GDM1 (cell line): ENCODE measurements at places on chromosomes 11 and 22.
A peak's percentile ranks its signal among the peaks of the same experiment; 100 is the strongest.

- no peak for DNase-seq
Measured at GRCh38 chr11:113248702-113249490, 65.5 kb upstream of the TTC12 start.

GRCh38 chr11:2547806-2548205 is 103.0 kb downstream of the KCNQ1 start:
- no peak for DNase-seq

DNA sequence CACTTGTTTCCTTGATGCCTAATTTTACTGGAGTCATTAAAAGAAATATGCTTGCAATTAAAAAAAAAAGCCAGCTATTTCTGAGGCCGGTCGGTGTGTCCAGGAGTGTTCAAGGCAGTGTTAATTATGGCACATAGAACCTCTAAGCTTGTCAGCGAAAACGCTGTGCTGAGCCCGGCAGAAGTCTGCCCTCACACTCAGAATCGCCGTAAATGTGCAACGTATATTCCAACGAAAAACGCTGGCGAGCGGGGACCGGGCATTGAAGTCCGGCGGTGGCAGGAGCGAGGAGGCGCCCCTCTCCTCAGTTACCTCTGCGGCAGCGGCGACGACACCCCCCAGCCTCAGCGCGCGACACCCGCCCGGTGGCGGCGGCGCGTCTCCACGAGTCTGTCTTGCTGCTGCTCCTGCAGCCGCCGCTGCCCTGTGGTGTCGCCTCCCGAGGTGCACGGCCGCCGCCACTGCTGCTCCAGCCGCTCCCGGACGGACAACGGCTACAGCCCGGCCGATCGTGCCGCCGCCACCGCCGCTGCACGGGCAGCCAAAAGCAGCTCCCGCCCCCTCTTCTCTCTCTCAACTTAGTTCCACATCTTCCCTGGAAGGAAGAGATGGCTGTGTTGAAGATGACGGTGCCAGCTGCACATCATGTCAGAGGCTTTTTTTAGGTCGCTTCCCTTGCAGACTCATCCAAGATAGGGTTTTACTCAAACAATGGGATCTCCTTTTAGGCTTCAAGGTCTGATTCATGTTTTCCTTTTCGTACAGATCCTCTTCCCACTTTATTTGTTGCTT is 56.0 kb downstream of the JAM3 start:
- DNase-seq = no peak

- no peak for DNase-seq
Measured at GRCh38 chr22:50716290-50717024, 21.5 kb upstream of the ACR start.

DNA sequence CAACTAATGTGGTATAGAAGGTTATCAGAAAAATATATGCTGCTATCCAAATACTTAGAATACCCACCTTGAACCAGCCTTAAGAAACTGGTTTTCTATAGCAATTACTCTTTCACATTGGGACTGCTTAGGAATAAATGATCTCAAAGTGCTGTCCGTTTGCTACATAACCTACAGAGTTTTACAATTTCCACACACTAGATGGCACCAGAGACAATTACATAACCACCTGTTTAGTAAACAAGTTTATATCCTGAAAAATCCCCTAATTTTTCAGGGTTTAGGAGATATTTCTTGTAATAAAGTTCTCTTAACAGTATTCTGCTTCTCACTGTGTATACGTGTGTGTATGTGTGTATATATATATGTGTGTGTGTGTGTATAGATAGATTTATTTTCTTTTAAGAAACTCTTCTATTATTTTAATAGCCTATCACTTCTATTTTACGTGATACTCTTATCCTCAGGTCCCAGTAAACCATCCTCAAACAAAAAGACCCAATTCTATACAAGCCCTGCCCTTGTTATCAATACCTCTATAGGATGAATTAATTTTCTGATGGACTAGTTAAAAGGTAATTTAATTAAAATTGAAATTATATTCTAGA is 6.7 kb upstream of the OR5I1 start:
- no peak for DNase-seq

DNA sequence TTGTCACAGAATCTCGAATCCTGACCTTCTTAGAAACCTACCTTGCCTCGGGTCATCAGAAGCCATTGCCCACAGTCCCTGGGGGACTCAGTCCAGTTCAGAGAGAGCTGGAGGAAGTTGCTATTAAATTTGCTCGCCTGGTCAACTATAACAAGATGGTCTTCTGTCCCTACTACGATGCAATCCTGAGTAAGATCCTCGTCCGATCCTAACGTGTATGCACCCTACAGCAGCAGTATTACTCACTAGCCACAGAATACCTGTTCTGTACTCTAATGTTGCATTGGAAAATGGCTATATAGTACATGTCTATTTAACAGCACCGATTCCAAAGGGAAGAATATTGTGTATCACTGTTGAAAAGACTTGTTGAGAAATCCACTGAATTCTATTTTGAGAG is 33.1 kb downstream of the TCP11L1 start:
- no peak for DNase-seq

DNA sequence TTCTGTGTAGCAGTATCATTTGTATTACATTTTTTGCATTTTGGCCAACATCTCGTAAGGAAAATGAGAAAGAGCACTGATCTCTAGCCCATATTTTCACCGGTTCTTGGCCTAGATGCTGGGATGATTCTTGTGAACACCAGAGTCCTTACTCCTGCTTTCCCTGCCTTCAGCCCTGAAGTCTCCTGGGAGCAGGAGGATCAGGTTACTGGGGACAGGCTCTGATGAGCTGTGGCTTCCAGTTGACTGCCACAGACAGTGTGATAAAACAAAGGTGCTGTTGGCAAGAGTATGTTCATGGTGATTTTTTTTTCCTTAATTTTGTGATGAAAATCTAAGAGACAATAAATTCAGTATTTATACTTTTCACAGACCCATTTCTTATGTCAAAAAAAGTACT is 34.2 kb upstream of the ADSL start:
- no peak for DNase-seq

DNA sequence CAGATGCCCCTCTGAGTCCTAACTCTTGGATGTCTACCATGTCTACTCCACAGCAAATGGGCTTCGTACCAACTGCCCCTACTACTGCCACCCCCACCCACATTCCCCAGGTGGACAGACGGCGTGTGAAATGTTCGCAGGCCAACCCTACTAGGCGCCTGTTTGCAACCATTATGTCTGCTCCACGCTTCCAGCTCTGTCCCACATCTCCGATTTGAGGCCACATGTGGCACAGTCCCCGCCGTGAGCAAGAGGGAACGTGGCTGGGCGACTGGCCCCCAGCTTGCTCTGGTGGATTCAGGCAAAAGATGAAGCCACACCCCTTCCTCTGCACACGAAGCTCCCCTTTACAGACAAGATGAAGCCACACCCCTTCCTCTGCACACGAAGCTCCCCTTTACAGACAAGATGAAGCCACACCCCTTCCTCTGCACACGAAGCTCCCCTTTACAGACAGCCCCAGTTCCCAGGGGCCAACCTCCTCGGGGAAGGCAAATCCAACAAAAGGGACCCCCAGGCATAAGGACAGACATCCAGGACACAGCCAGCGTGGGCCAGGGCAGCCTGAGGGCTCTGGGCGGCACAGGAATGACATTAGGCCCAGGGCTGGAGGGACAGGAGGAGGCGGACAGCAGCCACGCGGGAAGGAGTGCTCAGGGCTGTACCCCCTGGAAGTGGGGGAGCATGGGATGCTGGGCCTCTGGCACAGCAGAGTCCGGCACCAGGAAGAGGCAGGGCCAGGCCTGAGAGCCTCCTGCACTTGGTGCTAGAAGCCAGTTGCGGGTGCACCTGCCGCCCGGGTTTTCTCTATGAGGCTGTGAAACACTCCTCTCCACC is 106.2 kb downstream of the SHANK2 start:
- DNase-seq = no peak

- DNase-seq = no peak
Measured at GRCh38 chr11:68617925-68618809, 66.2 kb upstream of the GAL start.

DNA sequence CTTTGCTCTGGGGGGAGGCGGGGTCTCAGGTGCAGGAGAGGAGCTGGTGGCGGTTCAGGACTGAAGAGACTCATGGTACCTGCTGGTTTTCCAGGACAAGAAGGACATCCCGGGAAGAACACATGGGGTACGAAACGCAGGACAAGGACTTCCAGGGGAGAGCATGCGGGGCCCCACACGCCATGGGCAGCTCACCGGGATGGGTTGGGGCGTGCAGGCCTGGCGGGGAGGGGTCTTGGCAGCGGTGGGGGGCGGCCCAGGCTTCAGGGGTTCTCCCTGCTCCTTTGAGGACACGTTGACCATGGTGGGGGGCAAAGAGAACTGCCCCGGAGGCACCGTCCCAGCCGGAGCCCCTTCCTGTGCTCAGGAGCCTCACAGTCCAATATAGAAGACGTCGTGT is 673.2 kb downstream of the BRD1 start:
- no peak for DNase-seq

GRCh38 chr11:94638902-94639373 is 71.8 kb downstream of the PIWIL4 start:
- no peak for DNase-seq

- DNase-seq = no peak
Measured at GRCh38 chr11:128506356-128506755, 81.0 kb downstream of the ETS1 start.

DNA sequence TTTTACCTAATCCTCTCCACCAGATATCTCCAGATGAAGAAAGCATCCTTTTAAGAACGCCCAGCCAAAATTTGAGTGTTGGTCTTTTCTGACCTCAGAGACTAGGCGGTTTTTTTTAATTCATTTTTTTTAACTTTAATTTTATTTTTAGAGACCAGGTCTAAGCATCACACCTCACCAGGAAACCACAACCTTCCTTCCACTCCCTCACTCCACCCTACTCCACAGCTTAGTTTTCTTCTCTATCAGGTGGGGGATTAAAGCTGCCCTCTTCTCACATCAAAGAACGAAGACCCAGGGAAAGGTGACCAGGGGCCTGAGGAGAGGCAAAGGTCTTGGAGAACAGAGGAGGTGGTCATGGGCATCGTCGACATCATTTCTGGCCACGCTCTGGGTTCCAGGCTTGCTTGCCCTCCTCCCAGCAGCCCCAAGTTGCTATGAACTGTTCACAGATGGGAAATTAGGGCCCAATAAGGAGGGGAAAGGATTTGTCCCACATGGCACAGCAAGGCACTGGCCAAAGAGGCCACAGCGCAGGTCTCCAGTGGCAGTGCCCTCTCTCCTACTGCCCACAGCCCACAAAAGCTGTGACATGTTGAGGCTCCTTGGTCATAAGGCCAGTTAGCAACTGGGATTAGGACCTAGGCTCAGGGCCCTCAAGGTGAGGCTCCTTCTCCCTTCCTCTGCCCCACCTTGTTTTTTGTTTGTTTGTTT is 1.4 kb upstream of the PEX16 start:
- DNase-seq = no peak

- DNase-seq = no peak
Measured at GRCh38 chr22:39487826-39488520, 14.1 kb upstream of the MIEF1 start.

DNA sequence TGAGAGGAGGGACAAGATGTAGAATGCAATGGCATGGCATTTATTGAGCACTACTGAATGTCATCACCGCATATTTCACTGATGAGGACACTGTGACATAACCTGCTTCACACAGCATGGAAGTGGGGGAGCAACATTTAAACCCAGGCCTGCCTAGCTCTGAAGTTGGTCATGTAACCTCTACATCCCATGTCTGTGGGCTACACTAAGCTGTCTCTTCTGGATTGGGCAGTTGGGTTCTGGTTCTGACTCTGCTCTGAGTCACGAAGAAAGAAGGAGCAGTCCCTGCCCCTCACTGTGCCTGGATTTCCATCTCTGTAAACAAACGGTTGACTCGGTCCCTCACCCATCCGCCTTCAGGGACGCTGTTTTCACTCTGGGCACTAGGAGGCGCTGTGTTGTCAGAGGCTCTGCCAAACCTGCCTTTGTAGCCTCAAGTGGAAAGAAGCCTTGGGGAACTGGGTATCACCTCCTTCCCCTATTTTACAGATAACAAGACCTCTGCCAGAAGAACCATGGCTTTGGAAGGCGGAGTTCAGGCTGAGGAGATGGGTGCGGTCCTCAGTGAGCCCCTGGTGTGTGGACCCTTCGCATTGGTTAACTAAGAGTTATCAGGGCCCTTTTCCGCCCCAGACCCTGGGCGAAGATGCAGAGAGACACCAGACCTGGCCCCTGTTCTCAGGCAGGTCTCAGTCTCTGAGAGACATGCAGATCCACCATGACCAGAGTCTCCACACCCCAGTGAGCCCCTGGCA is 12.7 kb upstream of the ARHGEF17 start:
- DNase-seq = peak; percentile 72

- DNase-seq = no peak
Measured at GRCh38 chr11:535210-535518, 212 bp downstream of the HRAS start.

DNA sequence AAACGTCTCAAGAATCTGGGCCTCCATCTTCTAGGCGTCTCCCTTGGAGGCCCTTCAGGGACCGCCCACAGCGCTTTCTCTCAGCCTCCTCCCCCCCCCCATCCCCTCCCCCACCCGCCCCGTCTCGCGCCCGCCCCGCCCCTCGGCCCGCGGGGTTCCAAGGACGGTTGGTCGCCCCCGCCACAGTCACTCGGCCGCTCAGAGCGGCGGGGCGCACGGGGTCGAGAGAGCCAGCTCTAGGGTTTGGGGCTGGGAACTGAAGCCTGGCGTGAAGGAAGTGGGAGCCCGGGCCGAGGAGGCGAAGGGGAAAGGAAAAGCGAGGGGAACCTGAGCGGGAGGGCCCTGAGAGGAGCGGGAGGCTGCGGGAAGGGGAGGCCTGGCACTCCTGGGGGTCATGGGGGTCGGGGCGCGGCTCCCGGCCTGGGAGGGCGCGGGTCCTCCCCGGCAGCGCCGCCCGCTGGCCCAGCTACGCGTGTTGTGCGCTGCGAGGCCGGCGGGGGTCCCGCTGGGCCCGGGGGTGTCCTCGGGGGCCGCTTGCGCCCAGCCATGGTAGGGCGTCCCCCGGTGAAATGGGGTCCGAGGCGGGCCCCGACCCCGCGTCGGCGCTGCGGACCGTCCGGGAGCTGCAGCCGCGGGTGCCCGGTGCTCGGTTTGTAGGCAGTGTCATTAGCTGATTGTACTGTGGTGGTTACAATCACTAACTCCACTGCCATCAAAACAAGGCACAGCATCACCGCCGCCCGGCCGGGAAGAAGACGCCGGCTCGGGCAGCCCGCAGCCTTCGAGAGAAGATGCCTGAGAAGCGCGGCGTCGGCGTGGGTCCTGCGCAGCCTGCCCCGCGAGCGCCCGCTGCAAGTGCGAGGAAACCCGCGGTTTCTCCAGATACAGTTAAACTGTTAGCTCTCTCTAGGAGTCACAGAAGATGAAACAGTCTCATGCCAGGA is at the start of gene BTG4:
TSS of gene BTG4 (minus strand) at position 91 of the 944 bp plus-strand sequence. CDS start 13,610 bp downstream, outside the sequence.
- DNase-seq = no peak

- no peak for DNase-seq
Measured at GRCh38 chr22:29004647-29005371, 56.8 kb downstream of the C22orf31 start.

DNA sequence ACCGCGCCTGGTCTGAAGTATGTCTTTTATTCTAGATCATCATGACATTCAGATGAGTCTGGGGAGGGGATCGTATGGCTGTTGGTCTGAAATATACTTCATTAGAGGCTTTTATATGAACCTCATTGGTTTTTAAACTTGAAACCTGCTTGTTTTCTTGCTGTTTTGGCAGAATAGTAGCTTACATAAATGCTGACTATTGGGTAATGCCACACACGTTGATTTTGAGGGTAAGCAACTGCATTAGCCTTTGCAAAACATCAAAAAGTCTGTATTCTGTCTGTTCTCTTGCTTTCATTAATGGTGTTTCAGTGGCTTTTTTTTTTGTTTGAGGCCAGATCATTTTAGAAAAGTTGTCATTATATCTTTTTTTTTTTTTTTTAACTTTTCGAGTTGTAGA is 14.2 kb downstream of the PPME1 start:
- no peak for DNase-seq

- no peak for DNase-seq
Measured at GRCh38 chr11:103683576-103683975, 352.9 kb upstream of the DDI1 start.

- peak; percentile 15 for DNase-seq
Measured at GRCh38 chr11:1202776-1203504, 19.9 kb upstream of the MUC5B start.
